ENCODE measurements at places on chromosomes 4 and X.
A peak's percentile ranks its signal among the peaks of the same experiment; 100 is the strongest.

DNA sequence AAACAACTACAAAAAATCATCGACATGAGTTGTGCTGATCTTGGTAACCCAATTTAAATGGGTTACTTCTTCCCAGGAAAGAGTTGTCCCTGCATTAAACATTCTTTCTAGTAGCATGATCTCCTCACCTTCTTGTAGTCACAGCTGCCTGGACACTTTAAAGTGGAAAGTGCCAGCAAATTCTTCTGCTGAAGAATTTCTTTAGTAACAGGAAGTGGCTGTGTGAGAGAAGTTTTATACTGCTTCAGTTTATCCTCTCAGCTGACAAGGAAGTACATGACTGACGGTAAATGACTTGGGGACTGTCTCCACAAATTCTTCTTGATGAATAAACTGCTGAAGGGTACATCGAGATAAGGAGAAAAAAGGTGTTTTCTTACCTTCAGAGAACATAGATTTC is 18.2 kb upstream of the TNIP3 start:
- DNase-seq: peak; percentile 23

- peak; percentile 30 for DNase-seq
Measured at GRCh38 chrX:38080808-38081207, 74.5 kb downstream of the SYTL5 start.

GRCh38 chr4:48752726-48753125 is 27.4 kb downstream of the FRYL start:
- no peak for DNase-seq

- no peak for DNase-seq
Measured at GRCh38 chr4:80382090-80382832, 46.7 kb downstream of the CFAP299 start.

DNA sequence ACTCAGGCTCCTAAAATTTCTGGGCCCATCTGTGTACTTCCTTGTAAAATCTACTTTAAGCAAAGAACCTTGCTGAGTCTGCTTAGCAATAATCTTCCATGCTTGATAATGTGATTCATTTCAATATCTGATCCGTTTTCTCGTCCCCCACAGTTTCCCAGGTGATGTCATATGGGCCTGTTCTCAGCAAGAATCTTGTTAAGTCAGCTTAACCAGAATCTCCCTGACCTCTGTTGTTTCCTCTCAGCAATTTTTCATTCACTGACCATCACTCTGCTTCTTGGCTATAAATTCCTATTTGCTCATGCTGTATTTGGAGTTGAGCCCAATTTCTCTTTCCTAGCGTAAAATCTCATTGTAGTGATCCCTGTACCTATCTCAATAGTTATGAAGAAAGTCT is 13.9 kb downstream of the CSN2 start:
- peak; percentile 71 for DNase-seq
